Thyroid gland (tissue), 4 donors: ENCODE measurements at places on chromosomes 7 and 10.

DNA sequence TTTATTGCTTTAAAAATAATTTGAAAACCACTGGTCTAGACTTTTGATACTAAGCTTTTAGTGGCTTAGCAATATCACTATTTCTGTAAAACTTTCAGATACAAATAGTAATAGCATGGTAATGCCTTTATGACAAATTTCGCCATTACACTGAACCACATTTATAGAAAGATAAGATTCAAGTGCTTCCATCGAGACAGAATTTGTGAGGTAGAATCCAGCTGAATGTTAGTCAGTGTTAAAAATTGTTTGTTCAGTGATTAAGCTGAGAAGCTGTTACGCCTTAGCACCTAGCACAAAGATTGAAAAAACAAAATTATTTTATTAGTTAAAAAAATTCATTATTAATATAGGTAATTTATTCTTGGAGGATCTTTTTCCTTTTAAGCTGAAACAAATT, 36.5 kb downstream of the GNAT3 start:
- no peak for DNase-seq

- no peak for DNase-seq
Observed at GRCh38 chr7:37971491-37971890, 51.1 kb downstream of the EPDR1 start.

- DNase-seq = no peak
Observed at GRCh38 chr10:100749309-100750217, 4.2 kb downstream of the PAX2 start.

DNA sequence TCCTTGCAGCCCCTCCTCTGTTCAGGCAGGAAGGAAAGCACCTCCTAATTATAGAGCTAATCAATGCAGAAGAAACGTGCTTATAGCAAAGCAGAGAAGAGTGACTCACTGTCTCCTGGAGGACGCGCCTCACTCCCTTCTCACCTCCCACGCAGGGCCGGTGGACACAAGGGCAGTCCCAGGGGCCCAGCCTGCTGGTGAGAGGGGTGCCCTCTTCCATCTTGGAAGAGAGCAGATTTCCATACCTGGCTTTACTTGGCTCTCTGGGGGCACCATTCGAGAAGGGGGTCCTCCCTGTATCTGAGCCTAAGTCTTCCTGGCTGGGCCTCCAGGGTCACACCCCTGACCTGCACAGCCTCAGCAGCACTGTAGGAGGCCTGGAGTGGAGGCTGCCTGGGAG, 55.8 kb downstream of the RASGEF1A start:
- no peak for DNase-seq

GRCh38 chr7:99013266-99014112, 130.4 kb downstream of the SMURF1 start:
- no peak for DNase-seq

GRCh38 chr7:156478486-156478885, 162.1 kb upstream of the RNF32 start:
- no peak for DNase-seq

DNA sequence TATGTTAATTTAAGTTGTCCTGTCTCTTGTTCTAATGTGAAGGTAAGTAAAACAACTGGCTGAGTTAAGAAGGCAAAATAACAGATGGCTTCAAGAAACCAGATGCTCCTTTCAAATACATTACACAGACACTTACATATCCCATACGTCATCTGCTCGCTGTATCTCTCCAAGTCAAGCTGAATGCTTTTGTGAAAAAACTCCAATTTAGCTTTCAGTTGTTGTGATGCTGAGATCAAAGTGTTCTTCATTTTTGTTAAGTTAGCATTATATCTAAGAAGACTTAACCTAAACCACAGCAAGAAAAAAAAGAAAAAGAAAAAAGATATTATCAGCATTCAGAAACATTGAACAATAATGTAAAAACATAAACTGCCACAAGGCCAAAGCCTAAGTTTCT, 18.5 kb upstream of the ERLIN1 start:
- DNase-seq = no peak

DNA sequence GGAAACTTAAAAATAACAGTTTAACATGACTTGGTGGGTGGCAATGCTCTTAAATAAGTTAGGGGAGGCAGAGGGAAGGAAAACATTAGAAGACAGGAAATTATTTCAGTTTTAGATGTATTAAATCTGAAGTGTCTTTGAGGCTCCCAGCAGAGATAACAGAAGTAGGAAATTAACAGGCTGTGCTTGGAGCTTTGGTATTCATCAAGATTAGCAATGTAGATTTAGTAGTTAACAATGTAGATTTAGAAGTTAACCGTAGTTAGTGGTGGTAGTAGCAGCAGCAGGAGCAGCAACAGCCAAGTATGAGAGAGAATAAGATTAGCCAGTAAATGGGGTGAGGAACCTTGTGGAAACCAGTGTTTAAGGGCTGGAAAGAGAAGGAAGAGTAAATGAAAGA, 48.7 kb upstream of the UBN2 start:
- DNase-seq = no peak

GRCh38 chr7:119925581-119926289, 347.2 kb upstream of the KCND2 start:
- DNase-seq = no peak

DNA sequence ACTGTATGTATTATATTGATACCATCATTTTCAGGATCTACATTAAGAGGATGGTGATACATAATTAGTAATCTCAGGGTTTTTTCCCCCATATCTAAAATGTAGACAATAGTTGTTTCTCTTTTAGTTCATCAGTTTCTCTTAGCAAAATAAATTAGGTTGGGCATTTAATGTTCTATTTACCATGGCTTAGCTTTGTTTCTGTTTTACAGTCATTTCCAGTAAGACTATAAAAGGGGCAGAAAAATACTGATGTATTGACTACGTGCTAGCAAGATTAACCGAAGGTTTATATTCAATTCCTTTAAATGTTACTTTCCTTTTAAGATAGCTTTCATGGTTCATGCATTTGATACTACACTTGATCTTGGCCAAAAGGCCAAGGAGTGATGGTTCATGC, 26.2 kb downstream of the SUV39H2 start:
- no peak for DNase-seq

GRCh38 chr7:142880876-142881505, 4.6 kb downstream of the TRPV6 start:
- DNase-seq = peak; percentile 39

GRCh38 chr7:50488379-50488778, 38.2 kb upstream of the FIGNL1 start:
- no peak for DNase-seq

- no peak for DNase-seq
Observed at GRCh38 chr10:86234107-86234506, 132.5 kb downstream of the GRID1 start.

GRCh38 chr7:91526404-91526803, 262.2 kb downstream of the FZD1 start:
- no peak for DNase-seq

DNA sequence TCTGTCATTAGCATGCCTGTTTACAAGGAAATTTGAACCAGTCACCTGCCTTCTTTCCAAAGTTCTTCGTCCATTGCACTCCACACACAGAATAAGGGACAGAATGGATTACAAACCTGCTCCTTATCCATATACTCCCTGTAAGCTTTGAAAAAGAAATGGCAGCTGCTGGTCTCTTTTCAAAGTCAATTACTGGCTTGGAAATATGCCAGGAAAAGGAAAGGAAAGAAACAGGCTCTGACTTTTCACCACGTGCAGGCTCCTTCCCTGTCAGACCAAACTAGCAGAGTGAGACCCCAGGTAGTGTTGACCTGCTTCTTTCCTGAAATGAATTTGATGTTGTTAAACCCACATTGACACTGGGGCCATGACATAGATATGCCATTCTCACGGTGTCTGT, 84.5 kb downstream of the LHFPL3 start:
- no peak for DNase-seq

- no peak for DNase-seq
Observed at GRCh38 chr10:125023862-125024496, 82.1 kb downstream of the ZRANB1 start.

- DNase-seq = no peak
Observed at GRCh38 chr10:125396676-125397075, 236.3 kb upstream of the CTBP2 start.

- peak; percentile 94 for DNase-seq
Observed at GRCh38 chr7:42883950-42884349, 27.9 kb downstream of the C7orf25 start.

GRCh38 chr7:111090846-111091245, at the start of gene LRRN3:
Gene LRRN3 (plus strand): TSS chr7:111091127. CDS start chr7:111122773, 31,646 bp downstream.
- DNase-seq = peak; percentile 61

GRCh38 chr10:132330486-132330833, 1.5 kb upstream of the LRRC27 start:
- no peak for DNase-seq

DNA sequence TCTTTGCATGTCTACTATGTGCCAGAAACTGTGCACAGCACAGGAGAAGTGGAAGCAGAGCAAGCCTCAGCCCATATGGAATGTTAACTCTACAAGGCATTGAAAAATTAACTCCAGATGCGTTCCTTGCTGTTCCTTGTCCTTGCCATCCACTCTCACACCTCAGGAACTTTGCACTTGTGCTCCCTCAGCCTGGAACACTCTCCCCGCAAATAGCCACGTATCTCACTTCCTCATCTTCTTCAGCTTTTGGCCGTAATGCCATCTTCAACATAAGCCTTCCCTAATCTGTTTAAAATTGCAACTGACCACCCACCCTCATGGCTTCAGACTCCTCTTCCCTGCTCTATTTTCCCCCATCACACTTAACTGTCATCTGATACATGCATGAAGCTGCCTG, 83.2 kb upstream of the CAPZA2 start:
- DNase-seq = no peak

GRCh38 chr7:47690902-47691558, 109.1 kb upstream of the TNS3 start:
- no peak for DNase-seq

GRCh38 chr7:137337902-137338301, 5.6 kb downstream of the PTN start:
- no peak for DNase-seq

DNA sequence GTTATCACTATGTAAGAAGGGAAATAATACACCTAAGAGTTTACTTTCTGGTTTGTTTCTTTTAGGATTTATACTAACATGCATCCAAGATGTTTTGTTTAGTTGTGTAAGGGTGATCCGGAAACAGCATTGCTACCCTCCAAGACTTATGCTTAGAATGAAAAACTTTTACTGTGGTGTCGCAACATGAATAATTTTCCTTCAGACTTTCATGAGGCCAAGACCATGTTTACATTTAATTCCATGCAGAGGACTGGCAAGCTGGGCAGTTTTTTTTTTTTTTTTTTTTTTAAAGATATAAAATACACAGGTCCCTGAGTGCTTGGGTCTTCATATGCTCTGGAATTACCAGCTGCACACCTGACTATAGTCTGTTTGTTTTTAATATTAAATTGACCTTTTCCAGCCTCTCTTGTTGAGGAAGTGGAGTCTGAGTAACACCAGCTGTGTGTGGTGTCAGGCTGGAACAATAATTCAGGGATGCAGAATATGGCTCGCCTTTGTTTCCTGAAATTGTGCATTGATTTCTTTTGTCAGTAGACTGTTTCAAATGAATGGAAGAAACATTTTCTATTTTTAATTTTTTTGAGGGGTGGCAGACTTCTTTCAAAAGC, 81.7 kb downstream of the ST7 start:
- no peak for DNase-seq

GRCh38 chr7:27585781-27586447, 76.8 kb downstream of the HIBADH start:
- DNase-seq = no peak

DNA sequence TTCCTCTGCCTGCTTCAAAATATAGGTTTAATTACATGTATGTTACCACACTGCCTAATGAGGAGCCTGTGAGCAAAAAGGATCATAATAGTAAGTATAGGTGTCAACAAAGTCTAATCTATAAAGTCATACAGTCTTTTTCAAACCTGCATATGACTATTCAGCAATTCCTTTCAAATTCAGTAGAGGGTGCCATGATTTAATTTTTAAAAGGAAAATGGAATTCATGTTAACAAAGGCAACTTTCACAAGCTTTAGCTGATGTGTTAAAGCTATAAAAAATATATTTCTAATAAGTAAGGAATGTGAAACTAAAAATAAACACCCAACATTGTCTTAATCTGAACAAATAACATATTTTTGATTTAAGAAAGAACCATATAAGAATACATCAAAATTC, 52.1 kb downstream of the MPP7 start:
- no peak for DNase-seq

- DNase-seq = no peak
Observed at GRCh38 chr7:118606602-118607001, 382.1 kb downstream of the ANKRD7 start.

GRCh38 chr10:28721318-28721951, 44.1 kb downstream of the BAMBI start:
- DNase-seq = no peak

GRCh38 chr10:43871545-43871944, 222.9 kb upstream of the ZNF32 start:
- DNase-seq = no peak

GRCh38 chr7:117673367-117673766, 193.5 kb downstream of the CFTR start:
- DNase-seq = peak; percentile 91

- no peak for DNase-seq
Observed at GRCh38 chr10:95266674-95267095, 24.1 kb downstream of the PDLIM1 start.

GRCh38 chr7:50221028-50221427, 83.5 kb upstream of the IKZF1 start:
- no peak for DNase-seq

DNA sequence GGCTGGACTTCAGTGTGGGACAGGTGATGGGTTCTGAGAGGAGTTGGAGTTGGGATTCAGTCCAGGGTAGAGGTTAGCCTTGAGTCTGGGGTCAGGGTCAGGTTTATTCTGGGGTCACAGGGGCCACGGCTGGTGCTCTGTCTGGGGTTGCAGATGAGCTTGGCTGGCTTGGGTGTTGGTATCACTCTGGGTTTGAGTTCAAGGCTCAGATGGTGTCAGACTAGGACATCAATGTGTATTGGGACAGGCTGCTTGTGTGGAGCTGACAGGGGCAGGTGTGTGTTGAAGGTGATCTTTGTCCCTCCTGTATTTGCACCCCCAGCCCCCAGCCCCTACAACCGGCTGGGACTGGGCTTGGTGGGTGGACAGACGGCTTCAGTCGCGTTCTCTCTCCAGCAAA, 26.8 kb downstream of the TMEM270 start:
- DNase-seq = no peak

- no peak for DNase-seq
Observed at GRCh38 chr10:76089556-76090180, 658.2 kb downstream of the LRMDA start.

GRCh38 chr10:113127901-113128283, 177.8 kb downstream of the TCF7L2 start:
- no peak for DNase-seq

DNA sequence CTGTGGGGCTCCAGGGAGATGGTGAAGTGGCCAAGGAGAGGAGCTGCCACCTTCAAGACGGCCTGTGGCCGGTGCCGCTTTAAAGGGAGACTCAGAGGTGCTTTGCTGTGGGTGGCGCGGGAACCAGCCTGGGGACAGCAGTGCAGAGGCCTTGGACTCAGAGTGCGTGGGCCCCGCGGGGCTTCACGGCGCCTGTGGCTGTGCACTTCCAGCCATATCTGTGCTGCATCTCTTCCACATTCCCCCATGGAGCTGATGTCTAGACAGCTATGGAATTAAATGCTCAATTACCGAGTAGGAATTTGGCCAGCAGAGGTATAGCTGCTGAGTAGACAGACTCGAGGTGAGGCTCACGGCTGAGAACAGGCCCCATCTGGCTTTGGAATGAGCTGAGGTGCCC, 41.7 kb downstream of the HTRA1 start:
- no peak for DNase-seq

- no peak for DNase-seq
Observed at GRCh38 chr7:66443946-66444345, 184.7 kb upstream of the KCTD7 start.
